ENCODE measurements at places on chromosomes 4 and X. TPM values are rescaled to one million over a fixed set of nuclear protein-coding genes. Genes with fewer than 3 reads are reported as not detected.

TEX28 gene
- not detected for total RNA-seq

SMIM20 gene
- 14.9 TPM for total RNA-seq

IL13RA1 gene
- 0.62 TPM for total RNA-seq

PNMA5 gene
- total RNA-seq = 0.17 TPM

HS3ST1 gene
- total RNA-seq = 0.47 TPM

Measured in activated naive CD8-positive, alpha-beta T cell treated with anti-CD3 and anti-CD28 coated beads, Interleukin-2, amount 10 ng/mL, durations not matched to agents 7 days and 5 days (primary cell).